Activated CD4-positive, alpha-beta T cell treated with anti-CD3 and anti-CD28 coated beads, Interleukin-2, amount 10 ng/mL, durations not matched to agents 24 days and 14 days (primary cell): ENCODE measurements at places on chromosomes 4 and X. TPM values are rescaled to one million over a fixed set of nuclear protein-coding genes. Genes with fewer than 3 reads are reported as not detected.

Gene MAGED4B
- 0.28 and 0.52 TPM in 2 replicates for total RNA-seq

Gene GAGE12J
- total RNA-seq = not detected in 2 replicates

Gene BOD1L1
- total RNA-seq = 38.3 and 41.0 TPM in 2 replicates

DNA sequence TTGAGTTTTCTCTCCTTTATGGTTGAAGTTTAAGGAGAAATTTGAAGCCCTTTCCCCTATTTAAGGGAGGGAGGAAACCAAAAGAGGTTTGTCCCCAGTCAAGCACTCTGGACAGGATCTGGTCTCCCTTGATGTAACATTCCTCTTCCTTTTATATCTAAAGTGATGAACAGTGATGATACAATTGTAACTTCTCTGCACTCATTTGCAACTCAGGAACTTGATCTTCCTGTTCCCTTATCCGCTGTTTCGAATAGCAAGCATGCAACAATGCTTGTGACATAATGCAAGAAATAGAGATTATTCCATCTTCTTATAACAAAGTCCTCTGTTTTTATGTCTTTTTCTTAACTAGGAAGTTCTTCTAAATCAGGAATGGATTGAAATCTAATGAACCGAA is 18.3 kb downstream of the ALPK1 start:
- peaks cover 20% of the 10 kb centered on the region for H3K4me1 ChIP-seq
- peaks cover 31% of the 10 kb centered on the region for H3K36me3 ChIP-seq
- no peak overlapping the region for H3K4me3 ChIP-seq
- DNase-seq = no peak

GRCh38 chr4:165692082-165692481 is 181.0 kb upstream of the TLL1 start:
- H3K4me3 ChIP-seq = no peak overlapping the region
- no peak for DNase-seq
- no peak overlapping the region for H3K27ac ChIP-seq
- H3K4me1 ChIP-seq = no peaks in the 10 kb centered on the region
- no peaks in the 10 kb centered on the region for H3K36me3 ChIP-seq
- no peaks in the 10 kb centered on the region for H3K27me3 ChIP-seq

DNA sequence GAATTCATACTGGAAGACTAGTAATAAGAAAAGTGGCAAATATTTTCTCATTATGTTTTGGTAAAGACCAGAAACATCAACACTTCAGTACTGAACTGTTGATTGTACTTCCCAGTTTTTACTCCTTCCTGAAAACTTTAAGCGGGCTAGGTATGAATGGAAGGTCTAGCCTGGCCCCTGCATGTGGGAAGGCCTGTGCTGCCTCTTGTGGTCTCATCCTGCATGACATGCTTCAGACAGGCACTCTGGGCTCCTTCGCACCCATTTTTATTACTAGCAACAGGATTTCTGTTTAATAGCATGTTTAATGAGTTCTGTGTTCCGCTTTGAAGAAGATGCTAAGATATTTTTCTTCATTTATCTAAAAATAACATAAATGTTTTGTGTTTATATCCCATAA is 279.1 kb downstream of the ANK2 start:
- no peak for DNase-seq
- H3K4me1 ChIP-seq = no peaks in the 10 kb centered on the region
- H3K27me3 ChIP-seq = peaks cover 25% of the 10 kb centered on the region
- H3K27ac ChIP-seq = no peak overlapping the region

- no peak for DNase-seq
- no peaks in the 10 kb centered on the region for H3K27me3 ChIP-seq
- peaks cover 10% of the 10 kb centered on the region for H3K36me3 ChIP-seq
- no peak overlapping the region for H3K4me3 ChIP-seq
These were observed 51.9 kb upstream of the STX18 start for GRCh38 chr4:4593596-4594284.

DNA sequence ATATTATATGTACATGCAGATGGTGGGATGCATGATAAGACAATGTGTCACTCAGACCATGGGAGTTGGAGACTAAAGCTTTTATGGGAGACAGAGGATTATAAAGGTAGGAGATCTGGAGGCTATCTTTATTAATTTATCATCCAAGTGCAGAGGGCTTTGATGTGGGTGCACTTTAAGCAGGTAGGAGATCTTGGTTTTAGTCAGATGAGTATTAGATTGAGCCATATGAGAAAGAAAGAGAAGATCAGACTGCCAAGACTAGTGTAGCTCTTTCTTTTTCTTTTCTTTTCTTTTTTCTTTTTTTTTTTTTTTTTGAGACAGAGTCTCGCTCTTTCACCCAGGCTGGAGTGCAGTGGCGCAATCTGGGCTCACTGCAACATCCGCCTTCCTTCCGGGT is 84.9 kb upstream of the CAMK2D start:
- H3K36me3 ChIP-seq = no peaks in the 10 kb centered on the region
- no peaks in the 10 kb centered on the region for H3K27me3 ChIP-seq
- no peak overlapping the region for H3K4me3 ChIP-seq
- DNase-seq = no peak

- peaks cover 64% of the 10 kb centered on the region for H3K4me1 ChIP-seq
- H3K27me3 ChIP-seq = no peaks in the 10 kb centered on the region
- H3K27ac ChIP-seq = peak overlapping the region; percentile 97
- H3K36me3 ChIP-seq = peaks cover 27% of the 10 kb centered on the region
These were observed 443.2 kb downstream of the INPP4B start for GRCh38 chr4:142402900-142403299.

DNA sequence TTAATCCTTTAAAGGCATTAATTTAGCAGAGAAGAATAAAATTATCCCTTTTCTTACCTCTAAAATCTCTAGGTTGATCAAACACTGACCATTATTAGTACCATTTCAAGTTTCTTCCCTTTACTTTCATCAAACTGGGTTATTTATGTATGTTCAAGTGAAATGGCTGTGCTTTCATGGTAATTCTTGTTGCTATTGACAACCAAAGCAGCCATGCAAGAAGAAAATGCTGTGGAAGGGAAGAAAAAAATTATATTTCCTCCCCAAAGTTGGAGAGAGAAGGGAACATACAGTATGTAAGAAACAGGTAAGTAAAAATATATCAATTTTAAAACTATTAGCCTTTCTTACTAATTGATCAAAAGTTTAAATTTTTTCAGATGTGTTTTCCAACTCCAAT is 16.2 kb downstream of the NPNT start:
- H3K36me3 ChIP-seq = no peaks in the 10 kb centered on the region
- H3K4me3 ChIP-seq = no peak overlapping the region
- no peak overlapping the region for H3K27ac ChIP-seq
- peaks cover 1% of the 10 kb centered on the region for H3K27me3 ChIP-seq

DNA sequence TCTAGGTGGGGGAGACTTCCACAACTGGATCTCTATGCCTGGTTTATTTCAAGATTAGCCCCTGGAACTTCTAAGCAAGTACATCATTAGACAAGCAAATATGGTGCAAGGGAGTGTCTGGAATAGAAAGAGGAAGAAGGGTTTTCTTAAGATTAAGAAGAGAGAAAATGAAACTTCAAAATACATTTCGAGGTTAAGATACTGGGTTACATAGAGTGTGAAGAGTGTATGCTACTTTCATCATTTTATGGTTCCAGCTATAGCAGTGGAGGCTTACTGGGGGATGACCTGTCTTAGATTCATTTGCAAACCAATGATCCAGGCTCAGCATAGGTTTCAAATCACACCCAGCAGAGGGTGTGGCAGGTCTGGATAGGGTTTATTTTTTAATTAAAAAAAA is 144.4 kb upstream of the GATB start:
- peaks cover 9% of the 10 kb centered on the region for H3K36me3 ChIP-seq
- no peak for DNase-seq
- no peak overlapping the region for H3K4me3 ChIP-seq
- H3K4me1 ChIP-seq = peaks cover 8% of the 10 kb centered on the region
- H3K27me3 ChIP-seq = peaks cover 9% of the 10 kb centered on the region

- peaks cover 56% of the 10 kb centered on the region for H3K4me1 ChIP-seq
- peak overlapping the region; percentile 64 for H3K4me3 ChIP-seq
- H3K27ac ChIP-seq = peak overlapping the region; percentile 83
- peak; percentile 66 for DNase-seq
- no peaks in the 10 kb centered on the region for H3K27me3 ChIP-seq
These were observed 289.4 kb downstream of the INPP4B start for GRCh38 chr4:142556570-142557238.
